ENCODE measurements at places on chromosomes 16 and 17.

- DNase-seq: no peak
These were observed 439.5 kb downstream of the WWOX start for GRCh38 chr16:78538919-78539318.

DNA sequence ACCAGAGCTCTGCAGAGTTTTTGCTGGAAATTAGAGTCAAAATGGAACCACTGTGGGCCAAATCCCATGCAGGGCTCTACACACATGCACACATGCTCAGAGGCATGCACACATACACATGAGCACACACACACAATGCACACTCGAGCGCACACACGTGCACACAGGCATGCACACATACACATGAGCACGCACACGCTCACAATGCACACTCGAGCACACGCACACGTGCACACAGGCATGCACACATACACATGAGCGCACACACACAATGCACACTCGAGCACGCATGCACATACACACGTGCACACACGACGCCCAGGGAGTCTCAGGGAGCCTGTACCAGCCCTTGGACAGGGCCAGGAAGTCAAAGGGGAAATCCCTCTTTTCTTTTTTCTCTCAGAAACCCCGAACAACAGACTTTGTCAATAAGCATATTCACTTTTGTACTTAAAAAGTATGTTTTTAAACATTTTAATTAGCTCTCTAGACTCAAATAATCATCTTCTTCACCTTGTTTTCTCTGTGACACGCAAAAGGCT is 8.5 kb upstream of the METRNL start:
- DNase-seq: no peak

GRCh38 chr16:56609463-56609921 is 1.1 kb downstream of the MT2A start:
- DNase-seq: peak; percentile 57

DNA sequence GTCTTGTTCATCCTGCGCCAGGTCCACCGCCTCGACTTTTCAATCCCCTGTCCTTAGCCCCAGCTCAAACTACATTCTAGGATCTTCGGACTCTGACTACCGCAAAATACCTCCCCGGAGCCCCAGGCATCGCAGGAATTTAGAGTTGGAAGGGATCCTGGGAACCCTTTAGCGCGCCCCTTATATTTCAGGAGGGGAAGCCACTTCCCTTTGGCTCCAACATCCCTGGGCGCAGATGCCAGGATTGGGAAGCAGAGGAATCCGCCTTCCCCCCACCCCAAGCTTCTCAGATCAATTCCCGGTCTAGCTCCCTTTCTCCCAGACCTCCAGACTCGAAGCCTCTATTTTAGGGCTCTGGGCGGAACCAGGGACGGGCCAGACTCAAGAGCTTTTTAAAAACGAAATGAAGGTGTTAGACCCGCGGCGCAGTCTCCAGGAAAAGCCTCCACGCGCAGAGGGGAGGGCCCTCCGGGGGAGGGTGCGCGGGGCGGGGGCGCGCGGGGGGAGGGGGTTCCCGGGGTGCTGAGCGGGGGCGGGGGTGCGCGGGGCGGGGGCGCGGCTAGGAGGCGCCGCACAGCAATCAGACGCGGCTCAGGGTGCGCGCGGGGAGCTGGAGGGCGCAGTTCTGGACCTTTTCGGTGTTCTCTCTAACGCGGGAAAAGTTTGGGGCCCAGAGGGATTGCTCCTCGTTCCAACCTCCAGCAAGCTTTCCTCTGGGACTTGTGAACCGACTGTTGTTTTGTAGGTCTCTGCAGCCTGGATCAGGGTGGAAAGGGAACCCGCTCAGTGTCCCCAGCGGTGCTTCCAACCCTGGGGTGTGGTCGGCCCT is 1.6 kb downstream of the AHSP start:
- no peak for DNase-seq

- peak; percentile 21 for DNase-seq
These were observed at the start of gene USP43 for GRCh38 chr17:9644910-9645751. Gene USP43, plus strand, starts transcription at chr17:9645517. Its CDS starts 116 bp downstream, at chr17:9645633.

DNA sequence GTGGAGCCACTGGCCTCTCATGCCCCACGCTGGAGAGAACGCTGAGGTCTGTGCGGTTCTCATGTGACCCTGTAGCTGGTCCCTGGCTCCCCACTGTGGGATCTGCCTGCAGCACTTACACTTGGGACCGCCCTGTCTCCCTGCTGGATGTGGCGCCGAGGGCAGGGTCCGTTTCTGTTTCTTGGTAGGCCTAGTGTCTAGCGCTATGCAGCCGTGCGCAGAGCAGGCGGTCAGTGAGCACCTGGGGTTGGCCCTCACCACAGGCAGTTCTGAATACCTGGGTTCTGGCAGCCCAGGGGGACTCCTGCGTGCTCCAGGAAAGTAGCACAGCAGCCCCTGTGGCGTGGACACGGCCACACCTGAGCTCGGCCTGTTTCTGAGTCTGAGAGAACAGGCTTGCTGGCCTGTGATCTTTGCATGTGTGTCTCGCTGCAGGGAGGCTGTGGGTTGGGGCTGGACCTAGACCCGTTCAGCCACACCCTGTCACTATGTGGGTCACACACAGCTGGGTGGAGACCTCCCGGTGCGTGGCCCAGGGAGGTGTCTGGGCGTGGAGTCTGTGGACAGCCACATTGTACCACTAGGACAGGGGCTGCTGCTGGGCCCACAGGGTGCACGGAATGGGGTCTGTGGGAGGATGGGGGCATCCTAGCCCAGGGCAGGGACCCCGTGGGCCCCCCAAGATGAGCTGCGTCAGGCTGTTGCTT is 2.8 kb downstream of the CAPN15 start:
- no peak for DNase-seq

GRCh38 chr17:50561746-50562141 is 1.2 kb downstream of the CACNA1G start:
- DNase-seq: no peak

GRCh38 chr17:80145076-80146075 is 1.6 kb downstream of the EIF4A3 start:
- DNase-seq: no peak

- DNase-seq: no peak
These were observed 41.5 kb upstream of the TEKT3 start for GRCh38 chr17:15382914-15383313.

DNA sequence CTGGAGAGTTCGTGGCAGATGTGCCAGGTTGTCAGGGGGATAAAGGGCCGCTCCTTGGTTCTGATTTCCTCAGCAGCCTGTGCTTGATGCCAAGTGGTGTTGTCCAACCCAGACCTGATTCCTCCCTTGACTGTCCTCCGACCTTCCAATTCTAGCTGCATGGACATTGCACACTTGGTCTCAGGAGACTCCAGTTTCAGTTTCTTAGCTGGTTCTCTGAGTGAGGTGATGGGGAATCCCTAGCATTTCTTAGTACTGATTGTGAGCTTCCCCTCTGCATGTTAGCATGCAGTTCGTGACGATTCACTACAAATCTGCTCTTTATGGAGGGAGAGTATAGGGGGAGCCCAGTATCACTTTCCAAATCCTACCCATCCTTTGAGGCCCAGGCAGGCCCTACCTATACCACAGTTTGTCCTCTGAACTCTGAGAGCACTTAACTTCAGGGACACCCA is 12.4 kb upstream of the CCR7 start:
- DNase-seq: no peak

DNA sequence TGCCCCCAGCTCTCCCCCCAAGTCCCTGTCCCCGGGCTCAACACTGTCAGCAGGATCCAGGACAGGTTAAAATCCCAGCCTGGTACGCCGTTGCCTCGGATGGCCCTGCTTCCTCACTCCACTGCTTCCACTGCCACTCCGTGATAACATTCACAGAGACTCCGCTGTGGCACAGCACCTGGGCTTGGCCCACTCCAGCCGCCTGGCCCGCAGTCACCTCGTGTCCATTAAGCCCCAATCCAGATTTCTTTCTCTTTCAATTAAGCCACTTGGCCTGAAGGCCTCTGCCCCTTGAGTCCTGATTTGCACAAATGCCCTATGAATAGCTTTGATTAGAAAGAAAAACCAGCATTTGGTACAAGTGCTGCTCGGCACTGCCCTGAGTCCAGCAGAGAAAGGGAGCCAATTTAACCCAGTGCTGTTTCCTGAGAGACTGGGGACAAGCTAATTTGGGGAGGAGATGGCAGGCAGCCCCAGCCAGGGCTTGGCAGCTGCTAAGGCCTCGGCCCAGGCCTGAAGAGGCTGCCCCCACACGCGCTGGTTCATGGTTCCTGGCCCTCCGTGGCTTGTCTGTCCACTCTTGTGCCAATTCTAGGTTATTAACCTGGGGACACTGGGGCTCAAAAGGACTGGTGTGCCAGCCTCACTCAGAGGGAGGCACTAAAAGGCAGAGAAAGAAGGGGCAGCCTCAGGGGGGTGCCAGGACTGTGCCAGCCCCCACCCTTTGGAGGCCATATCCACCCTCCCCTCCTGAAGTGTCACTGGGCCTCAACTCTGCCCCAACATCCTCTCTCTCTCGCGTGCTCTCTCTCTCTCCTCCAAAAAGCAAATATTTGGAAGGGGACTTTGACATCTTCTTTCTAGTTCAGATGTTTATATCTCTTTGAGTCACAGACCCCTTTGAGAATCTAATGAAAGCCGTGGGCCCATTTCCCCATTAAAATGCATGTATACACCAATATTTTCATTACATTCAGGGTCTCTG is 29.8 kb upstream of the SPPL2C start:
- no peak for DNase-seq

DNA sequence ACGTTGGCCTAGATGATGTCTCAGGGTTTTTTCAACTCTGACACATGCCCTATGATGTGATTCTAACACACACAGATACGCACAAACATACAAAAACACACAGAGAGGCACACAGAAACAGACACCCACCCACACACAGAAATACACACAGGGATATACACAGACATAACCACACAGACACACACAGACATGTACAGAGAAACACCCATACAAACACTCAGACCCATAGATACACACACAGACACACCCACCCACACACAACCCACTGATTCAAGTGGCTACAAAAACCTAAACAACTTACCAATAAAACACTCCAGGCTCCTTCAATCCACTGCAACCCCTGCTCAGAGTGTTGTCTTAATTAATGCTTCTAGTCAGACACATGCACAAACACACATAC is 244.6 kb upstream of the CCL2 start:
- DNase-seq: no peak

DNA sequence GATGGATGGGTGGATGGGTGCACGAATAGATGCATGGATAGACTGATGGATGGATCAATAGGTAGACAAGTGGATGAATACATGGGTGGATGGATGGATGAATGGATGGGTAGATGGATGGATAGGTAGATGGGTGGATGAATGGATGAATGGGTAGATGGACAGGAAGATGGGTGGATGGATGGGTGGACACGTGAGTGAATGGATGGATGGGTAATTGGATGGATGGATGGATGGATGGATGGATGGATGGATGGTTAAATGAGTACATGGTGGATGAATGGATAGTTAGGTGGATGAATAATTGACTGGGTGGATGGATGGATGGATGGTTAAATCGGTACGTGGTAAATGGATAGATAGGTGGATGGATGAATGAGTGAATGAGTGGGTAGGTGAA is 89.7 kb upstream of the ZNF469 start:
- no peak for DNase-seq

- DNase-seq: no peak
These were observed 6.9 kb downstream of the ERCC4 start for GRCh38 chr16:13926891-13927290.

GRCh38 chr16:88383401-88384221 is 852 bp downstream of the ZNF469 start:
- DNase-seq: peak; percentile 3

DNA sequence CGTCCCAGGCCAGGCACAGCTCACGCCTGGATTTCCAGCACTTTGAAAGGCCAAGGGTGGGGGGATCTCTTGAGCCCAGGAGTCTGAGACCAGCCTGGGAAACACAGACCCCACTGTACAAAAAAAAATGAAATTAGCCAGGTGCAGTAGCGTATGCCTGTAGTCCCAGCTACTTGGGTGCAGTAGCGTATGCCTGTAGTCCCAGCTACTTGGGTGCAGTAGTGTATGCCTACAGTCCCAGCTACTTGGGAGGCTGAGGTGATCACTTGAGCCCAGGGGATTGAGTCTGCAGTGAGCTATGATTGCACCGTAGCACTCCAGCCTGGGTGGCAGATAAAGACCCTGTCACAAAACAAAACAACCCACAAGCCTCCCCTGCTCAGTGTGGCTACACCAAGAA is 27.0 kb upstream of the SLC25A19 start:
- no peak for DNase-seq

DNA sequence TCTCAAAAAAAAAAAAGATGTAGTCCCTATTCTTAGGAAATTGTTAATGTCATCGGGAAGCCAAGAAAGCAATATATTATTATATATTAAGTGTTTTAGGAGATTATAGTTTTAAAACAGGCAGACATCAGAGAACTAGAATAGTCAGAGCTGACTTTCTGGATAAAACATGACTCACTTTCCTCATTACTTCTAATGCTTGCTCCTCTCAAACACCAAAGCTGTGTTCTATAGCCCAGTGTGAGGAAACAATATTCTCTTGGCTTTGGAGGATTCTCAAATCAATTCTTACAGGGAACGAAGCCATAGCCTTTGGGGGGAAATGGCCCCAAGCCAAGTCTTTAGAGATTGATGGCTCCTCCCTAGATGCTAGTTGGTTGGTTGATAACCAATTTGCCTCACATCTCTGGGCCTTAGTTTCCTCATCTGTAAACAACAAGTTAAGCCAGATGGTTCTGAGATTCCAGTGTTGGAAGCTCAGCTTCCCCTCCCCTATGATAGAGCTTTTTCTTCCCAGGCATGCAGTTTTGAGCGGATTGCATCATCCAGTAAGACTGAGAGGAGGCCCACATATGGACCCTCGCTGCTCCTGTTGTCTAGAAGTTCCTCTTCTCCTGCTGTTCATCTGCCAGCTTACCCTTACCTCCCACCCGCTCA is 12.4 kb downstream of the NMT1 start:
- no peak for DNase-seq

- no peak for DNase-seq
These were observed 1.8 kb upstream of the METTL9 start for GRCh38 chr16:21597561-21598030.

- peak; percentile 35 for DNase-seq
These were observed 2.0 kb upstream of the SPAG7 start for GRCh38 chr17:4969551-4970173.

DNA sequence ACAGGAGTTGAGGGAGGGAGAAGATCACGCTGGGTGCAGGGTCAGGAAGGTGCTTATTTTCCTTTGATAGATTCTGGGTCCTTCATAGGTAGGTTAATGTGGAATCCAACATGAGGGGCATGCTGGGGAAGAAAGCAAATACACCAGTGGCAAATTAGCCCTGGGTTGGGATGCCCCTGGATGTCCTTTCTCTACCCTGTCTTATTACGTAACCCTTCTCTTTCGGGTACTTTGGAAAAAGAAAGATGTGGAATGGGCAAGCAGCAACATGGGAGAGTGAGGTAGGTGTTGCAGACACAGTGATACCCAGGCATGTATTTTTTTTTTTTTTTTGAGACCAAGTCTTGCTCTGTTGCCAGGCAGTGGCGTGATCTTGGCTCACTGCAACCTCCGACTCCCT is 9.1 kb downstream of the SLC7A6 start:
- no peak for DNase-seq

DNA sequence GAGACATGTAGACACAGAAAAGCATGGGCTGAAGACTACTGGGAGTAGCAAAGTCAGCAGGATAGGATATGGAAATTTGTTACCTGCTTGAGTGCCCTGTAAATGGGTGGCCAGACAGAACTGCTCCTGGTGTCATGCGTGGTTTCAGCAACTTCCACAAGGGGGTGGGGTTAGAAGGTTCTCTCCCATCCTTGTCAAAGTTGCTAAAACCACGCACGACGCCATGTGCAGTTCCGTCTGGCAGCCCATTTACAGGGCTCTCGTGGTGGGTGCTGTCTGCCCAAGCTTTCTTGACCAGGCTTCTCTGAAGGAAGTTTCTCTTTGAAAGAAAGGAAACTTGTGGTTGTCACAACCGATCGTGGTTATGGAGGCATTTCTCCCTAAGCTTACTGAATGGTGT is 6.9 kb upstream of the DBNDD1 start:
- no peak for DNase-seq

All from activated T-cell treated with anti-CD3 and anti-CD28 coated beads for 48 hours (primary cell).